M059J (cell line): ENCODE measurements at places on chromosomes 7 and 10. TPM values are rescaled to one million over a fixed set of nuclear protein-coding genes. Genes with fewer than 3 reads are reported as not detected.

DNA sequence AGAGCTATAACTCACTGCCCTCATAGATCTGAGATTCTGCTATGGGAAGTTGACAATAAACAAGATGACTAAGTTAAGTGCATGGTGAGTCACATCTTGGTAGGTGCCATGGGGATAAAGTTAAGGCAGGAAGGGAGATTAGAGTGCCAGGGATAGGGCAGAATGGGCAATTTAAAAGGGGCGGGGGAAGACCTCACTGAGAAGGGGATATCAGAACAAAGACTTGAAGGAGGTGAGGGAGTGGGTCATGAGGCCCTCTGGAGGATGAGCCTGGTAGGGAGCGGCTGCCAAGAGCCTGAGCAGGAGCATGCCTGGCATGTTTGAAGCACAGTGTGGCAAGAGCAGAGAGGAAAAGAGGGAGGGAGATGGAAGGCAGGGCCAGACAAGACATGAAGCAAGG lies 34.8 kb upstream of the INMT start:
- peak; percentile 72 for DNase-seq

DNA sequence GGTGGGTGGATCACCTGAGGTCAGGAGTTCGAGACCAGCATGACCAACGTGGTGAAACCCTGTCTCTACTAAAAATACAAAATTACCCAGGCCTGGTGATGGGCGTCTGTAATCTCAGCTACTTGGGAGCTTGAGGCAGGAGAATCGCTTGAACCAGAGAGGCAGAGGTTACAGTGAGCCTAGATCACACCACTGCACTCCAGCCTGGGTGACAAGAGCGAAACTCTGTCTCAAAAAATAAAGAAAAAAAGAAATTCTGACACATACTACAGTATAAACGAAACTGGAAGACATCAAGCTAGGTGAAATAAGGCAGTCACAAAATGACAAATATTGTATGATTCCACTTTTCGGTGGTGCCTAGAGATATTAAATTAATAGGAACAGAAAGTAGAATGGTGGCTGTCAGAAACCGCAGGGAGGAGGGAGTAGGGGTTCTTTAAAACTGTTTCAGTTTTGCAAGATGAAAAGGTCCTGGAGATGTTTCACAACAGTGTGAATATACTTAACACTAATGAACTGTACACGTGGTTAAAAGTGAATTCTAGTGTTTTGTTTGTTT lies 23.2 kb downstream of the PILRA start:
- no peak for DNase-seq

GRCh38 chr7:104816537-104816936 lies 197.5 kb upstream of the KMT2E start:
- DNase-seq, result no peak

GRCh38 chr10:83373671-83374070 lies 765.6 kb upstream of the GHITM start:
- peak; percentile 2 for DNase-seq

DNA sequence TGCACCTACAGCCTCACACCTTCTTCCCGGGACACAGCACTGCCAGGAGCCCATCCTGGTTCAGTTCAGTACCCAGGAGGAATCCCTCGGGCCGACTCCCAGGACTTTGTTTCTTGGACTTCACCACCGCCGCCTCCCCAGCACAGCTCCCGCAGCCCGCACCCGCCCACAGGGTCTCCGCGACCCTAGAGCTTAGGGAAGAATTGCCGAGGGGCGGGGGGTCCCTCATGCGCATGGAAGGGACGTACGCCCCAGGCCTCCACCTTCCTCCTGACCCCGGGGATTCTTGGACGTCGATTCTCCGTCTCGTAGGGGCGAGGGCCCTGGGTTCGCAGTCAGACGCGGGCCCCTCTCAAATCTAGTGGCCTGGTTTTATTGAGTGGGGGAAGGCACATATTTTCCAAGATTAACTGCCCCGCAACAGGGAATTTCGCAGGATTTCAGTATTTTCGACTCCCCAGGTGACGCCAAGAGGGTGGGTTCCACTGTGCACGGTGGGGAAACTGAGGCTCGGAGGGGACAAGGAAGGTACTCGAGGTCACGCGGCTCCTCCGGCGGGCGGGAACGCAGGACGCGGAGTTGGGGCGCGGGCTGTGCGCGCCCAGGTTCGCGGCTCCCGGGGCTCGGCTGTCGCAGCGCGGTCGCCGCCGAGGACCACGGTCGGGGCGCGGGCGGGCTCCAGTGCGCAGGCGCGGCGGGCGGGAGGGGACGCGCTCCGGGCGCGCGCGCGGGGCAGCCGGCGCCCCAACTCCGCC lies at the start of gene ADCY1:
TSS of gene ADCY1 (plus strand) at position 708 of the 755 bp plus-strand sequence. CDS start 176 bp downstream, outside the sequence.
- no peak for DNase-seq

DNA sequence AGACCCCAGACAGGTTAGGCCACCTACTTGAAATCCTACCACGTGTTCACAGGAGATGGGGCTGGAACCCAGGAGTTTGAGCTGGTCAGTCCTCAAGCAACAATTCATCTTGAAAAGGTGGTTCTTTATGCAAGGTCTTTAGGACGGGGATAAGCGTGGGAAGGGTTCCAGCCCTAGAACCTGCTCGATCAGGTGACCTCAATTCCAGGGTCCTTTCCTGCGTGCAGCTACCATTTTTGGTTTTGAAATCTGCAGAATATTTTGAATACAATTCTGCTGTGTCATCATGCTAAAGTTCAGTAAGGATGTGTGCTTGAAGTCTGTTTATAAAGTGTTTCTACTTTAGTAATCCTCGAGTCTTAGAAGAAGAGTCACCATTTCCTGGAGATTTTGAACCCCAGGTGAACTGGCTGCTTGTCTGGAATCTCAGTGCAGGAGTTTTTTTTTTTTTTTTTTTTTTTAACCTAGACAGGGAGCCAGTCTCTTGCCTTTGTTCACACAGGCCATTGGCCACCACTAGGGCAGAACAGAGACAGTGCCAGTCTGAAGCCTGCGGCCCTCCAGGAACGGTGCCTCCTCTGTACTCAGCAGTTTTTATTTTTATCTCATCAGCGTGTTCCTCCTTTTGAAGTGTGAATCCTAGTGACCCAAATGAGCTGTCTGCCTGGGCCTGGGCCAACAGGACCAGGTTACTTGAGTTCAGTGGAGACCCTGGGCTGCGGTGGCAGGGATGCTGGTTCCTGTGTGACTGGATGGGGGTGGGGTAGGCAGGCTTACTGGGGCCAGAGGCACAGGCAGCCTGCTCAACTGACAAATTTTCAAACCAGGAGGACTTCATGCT lies 54.6 kb downstream of the EEPD1 start:
- DNase-seq, result peak; percentile 96

DNA sequence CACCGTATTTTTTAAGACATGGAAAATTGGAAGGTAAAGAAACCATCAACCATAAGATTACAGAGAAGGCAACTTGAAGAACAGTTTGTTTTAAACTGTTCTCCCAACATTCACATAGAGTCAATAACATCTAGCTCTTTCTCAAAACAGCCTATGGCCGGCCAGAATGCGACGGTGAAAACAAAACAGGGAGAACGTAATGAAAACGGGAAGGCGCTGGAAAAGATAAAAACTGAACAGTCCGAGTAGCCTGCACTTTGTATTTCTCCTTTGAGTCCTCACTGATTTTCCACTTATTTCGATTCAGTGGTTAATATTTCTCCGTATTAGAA lies 637 bp downstream of the MICU1 start:
- DNase-seq, result no peak

- no peak for DNase-seq
These were observed 41.8 kb upstream of the ELN start for GRCh38 chr7:73986158-73986631.

- no peak for DNase-seq
These were observed 39.5 kb downstream of the AGK start for GRCh38 chr7:141590666-141591065.

GRCh38 chr7:142960955-142961512 lies 1.1 kb downstream of the KEL start:
- DNase-seq, result no peak

- DNase-seq, result no peak
These were observed 238.2 kb downstream of the BUB3 start for GRCh38 chr10:123392182-123392963.

- DNase-seq, result no peak
These were observed 15.5 kb upstream of the NCAPG2 start for GRCh38 chr7:158720112-158720511.

DNA sequence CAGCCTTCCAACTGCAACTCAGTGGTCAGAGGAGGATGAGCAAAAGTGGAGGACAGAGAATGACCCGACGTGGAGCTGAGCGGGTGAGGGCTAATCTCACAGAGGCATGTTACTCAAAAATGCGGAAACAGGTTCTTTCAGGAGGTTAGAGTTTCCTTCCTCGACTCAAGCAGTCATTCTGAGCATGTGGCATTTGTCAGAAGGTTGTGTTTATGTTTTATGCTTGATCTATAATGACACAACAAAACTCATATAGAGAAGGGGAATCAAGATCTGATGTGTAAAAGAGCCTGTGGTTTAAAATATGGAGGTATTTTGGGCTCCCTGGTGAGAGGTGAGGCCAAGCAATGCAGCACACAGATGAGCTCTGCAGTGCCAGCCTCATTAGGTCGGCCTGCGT lies 311.4 kb downstream of the ADARB2 start:
- DNase-seq, result no peak

GRCh38 chr10:91521439-91521838 lies 111.3 kb downstream of the HECTD2 start:
- DNase-seq, result no peak

GRCh38 chr7:7157177-7157886 lies 25.0 kb upstream of the C1GALT1 start:
- peak; percentile 81 for DNase-seq

DNA sequence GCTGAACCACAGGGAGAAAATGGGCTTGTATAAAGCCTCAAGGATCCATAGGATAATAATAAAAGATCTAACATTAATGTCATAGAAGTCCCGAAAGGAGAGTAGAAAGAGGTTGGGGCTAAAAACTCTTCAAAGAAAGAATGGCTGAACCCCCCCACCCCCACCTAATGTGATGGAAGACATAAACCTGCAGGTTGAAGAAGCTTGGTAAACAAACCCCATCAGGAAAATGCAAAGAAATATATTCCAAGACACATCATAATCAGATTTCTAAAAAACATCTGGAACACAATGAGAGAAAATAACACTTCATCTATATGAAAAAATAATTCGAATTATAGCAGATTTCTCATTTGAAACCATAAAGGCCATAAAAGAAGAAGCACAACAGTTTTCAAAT lies 105.6 kb upstream of the BAIAP2L1 start:
- no peak for DNase-seq

DNA sequence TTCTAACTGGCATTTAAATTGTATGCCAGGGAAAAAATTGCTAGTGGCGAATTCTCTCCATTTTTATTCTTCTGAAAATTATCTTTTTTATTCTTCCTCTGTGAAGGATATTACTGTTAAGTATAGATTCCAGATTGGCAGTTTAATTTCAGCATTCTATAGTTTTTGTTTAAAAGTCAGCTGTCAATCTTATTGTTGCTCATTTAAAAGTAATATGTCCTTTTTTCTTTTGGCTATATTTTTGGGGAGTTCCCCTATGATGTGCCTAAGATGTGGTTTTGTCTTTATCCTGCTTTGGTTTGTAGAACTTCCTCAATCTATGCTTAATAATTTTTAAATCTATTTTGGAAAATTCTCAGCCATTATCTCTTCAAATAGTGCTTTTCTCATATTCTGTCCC lies 135.9 kb downstream of the ARHGAP12 start:
- DNase-seq, result no peak

Gene TBL2
- 59.8 and 81.0 TPM in 2 replicates for total RNA-seq

Gene VGF
- total RNA-seq, result 0.20 TPM in 1 of 2 replicates, not detected in the other

Gene ADAM8
- 0.02 and 1.3 TPM in 2 replicates for total RNA-seq

Gene INMT
- total RNA-seq, result 0.22 TPM in 1 of 2 replicates, not detected in the other

Gene EPDR1
- total RNA-seq, result 66.3 and 73.0 TPM in 2 replicates
